ENCODE measurements at places on chromosomes 4 and X.

- no peak for DNase-seq
These were observed 1044.4 kb upstream of the DIAPH2 start for GRCh38 chrX:95640226-95640625.

DNA sequence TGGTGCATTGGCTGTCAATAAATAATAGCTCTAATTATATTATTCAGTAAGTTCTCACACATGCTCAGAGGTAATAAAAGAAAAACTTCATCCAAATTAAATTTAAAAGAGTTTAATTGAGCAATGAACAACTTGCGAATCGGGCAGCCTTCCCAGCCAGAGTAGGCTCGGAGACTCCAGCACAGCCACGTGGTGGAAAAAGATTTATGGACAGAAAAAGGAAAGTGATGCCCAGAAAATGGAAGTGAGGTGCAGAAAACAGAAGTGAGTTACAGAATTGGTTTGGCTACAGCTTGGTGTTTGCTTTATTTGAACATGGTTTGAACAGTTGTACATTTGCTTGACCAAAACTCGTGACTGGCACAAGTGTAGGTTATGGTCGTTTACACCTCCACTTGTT, 13.6 kb upstream of the BOD1L1 start:
- no peak for DNase-seq

DNA sequence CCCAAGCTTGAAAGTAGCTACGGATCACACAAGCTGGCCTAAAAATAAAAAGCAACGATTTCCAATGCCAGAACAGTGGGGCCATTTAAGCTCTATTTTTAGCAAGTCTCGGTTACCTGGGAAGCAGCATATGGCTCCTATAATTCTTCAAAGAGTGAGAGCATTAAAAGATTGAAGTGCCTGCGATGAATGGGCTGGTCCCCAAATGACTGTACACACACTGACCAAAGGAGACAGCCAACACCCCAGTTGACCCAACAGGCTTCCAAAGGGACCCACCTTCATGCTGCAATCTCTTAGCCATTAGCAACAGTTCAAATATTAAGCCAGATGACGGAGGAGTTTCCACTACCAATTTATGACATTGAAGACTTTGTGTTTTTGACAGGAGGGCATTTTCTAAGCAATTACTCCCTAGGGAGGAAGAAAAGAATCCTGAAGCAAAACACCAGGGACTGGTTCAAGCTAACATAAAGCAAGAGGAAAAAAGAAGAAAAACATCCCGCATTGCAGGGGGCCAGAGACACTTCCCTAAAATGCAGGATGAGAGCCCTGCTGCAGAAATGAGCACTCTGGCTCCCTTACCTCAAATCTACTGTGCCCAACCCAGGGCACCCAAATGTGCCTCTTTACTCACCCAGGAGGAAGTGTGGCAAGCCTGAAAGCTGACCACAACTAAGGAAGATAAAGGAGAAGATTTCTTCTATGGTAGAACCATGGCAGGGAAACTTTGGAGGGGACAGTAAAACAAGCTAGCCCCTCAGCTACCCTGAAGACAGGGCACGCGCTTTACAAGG, 21.6 kb downstream of the SH3KBP1 start:
- no peak for DNase-seq

GRCh38 chrX:35507701-35508100, 290.4 kb upstream of the MAGEB16 start:
- DNase-seq = no peak

- no peak for DNase-seq
These were observed 5.2 kb downstream of the KLF3 start for GRCh38 chr4:38669208-38669607.

DNA sequence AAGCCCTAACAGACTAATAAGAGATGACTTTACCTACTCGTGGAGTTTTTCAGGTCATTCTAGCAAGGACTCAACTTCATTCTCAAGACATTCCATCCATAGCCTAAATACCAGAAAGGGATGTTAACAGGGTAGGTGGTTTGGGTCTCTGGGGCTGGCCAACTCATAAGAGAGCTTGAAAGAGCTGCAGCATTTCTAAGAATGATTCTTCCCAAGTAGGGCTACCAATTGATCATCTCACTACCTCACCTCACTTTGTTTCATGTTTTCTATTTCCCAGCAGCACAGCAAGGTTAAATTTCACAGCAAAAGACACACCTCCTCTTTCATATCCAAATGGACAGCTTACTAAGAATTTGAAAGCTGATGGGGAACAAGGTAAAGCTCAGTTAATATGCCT, 614.8 kb upstream of the DIPK2B start:
- no peak for DNase-seq

- DNase-seq = no peak
These were observed 97.3 kb downstream of the HDAC8 start for GRCh38 chrX:72475338-72475737.

All from memory B cell (primary cell).